ENCODE measurements at places on chromosomes 1 and 21.

GRCh38 chr1:246583448-246584185 lies 17.4 kb downstream of the CNST start:
- no peak for DNase-seq

- DNase-seq: no peak
These were observed 5.0 kb upstream of the ADGRB2 start for GRCh38 chr1:31768939-31769704.

GRCh38 chr1:97094247-97094972 lies 372.8 kb downstream of the PTBP2 start:
- DNase-seq: no peak

DNA sequence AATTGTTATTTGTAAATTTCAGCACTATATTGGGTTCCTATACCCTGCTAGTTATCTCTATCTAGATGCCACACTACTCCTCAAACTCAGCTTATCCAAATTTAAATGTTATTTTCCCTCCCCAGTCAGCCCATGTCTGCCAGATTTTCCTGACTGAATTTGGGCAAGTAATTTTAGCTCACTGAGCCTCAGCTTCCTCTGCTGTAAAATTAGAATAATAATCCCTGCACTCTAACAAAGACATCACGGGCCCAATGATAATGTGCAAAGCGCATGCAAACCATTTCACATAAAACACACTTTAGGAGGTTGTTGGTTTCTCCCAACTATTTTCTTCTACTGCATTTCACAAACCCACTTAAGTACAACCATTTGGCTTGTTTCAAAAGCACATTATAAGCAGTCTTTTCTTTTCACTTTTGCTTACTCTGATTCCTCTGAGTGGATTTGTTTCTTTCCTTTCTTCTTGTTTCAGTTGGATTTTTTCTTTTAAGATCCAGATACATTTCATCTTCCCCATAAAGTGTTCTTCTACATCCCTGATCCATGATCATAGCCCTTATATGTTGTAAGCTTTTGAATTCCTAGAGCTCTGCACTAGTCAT lies 152.8 kb upstream of the DPT start:
- no peak for DNase-seq

GRCh38 chr1:184889902-184890301 lies 84.4 kb downstream of the NIBAN1 start:
- DNase-seq: no peak

- no peak for DNase-seq
These were observed 2.2 kb upstream of the RHEX start for GRCh38 chr1:206050655-206051235.

GRCh38 chr21:19731251-19731650 lies 1267.0 kb upstream of the NCAM2 start:
- DNase-seq: no peak

DNA sequence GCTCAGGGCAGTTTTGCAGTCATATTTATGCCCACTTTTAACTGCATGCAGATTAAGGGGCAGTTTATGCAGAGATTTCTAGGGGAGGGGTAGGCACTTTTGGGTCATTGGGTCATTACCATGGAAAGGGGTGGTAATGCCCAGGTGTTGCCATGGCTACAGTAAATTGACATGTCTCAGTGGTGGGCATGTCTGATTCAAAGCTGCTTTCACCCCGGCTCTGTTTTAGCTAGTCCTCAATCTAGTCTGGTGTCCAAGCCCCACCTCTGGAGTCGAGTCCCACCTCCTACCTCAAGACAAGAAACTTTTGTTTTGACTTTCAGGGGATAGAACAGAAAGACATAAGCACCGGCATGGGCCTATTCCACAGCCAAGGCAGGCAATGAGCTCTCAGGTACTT lies 8.9 kb upstream of the NEK2 start:
- DNase-seq: no peak

DNA sequence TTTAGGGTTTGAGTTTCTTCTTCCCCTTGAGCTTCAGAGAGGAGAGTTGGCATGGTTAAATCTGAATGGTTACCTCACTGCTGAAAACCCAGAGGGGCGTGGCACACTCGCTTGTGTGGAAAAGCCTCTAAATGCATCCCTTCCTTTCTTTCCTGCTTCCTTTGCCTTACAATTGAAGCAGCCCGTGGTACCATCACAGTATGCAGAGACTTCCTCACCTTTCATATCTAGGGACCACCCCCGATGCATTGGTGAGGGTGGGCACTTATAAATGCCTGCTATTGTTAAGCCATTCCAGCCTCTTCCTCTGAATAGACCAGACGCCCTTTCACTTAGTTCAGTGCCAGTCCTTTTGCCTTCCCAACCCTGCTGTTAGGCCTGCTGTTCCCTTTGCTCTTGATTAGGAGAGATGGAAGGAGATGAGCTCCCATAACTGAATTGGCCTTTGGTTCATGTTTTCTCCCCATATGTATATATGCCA lies 21.9 kb upstream of the LAX1 start:
- no peak for DNase-seq

GRCh38 chr1:29312469-29313461 lies 76.4 kb downstream of the PTPRU start:
- DNase-seq: no peak

- DNase-seq: no peak
These were observed 34.6 kb upstream of the WNT4 start for GRCh38 chr1:22177354-22178003.

GRCh38 chr1:32411261-32411660 lies 17.0 kb upstream of the BSDC1 start:
- no peak for DNase-seq

DNA sequence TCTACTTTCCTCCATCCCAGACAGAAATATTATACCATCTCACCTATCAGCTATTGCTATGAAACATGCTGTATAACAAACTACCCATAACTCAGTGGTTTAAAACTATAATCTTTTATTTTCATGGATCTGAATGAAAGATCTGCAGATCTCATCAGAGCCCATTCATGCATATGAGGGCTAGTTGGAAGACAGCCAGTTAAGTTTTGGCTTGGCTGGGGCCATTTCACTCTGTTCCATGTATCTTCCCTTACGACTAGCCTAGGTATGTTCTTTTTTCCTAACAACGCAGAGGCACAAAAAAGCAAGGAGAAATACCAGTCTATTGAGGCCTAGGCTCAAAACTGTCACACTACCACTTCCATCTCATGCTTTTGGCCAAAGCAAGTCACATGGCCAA lies 28.1 kb upstream of the RGS1 start:
- no peak for DNase-seq

DNA sequence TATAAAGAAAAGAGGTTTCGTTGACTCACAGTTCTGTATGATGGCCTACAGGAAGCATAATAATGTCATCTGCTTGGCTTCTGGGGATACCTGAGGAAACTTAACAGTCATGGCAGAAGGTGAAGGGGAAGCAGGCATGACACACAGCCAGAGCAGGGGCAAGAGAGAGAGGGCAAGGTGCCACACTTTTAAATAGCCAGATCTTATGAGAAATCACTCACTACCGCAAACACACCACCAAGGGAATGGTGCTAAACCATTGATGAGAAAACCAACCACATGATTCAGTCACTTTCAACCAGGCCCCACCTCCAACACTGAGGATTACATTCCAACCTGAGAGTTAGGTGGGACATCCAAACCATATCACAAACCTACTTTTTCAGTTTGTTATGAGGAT lies 245.9 kb upstream of the SGIP1 start:
- no peak for DNase-seq

GRCh38 chr1:232310541-232310940 lies 319.4 kb downstream of the SIPA1L2 start:
- no peak for DNase-seq

DNA sequence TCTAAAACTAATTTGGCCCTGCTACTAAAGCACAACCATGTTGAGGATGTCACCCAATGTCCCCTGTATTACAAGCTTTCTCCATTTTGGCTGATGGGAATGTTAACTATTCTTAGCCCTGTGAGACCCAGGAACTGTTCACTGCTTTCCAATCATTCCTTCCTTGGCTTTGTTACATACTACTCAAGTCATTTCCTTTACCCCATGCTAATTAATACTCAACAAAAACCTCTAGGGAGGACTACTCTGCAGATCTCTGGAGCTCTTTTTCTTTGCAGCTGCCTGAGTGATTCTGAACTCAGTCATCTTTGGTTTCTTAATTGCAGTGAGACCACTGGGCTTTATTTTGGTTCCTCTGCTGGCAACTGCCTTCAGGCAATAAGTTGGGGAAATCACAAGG lies 23.3 kb upstream of the RPE65 start:
- no peak for DNase-seq

DNA sequence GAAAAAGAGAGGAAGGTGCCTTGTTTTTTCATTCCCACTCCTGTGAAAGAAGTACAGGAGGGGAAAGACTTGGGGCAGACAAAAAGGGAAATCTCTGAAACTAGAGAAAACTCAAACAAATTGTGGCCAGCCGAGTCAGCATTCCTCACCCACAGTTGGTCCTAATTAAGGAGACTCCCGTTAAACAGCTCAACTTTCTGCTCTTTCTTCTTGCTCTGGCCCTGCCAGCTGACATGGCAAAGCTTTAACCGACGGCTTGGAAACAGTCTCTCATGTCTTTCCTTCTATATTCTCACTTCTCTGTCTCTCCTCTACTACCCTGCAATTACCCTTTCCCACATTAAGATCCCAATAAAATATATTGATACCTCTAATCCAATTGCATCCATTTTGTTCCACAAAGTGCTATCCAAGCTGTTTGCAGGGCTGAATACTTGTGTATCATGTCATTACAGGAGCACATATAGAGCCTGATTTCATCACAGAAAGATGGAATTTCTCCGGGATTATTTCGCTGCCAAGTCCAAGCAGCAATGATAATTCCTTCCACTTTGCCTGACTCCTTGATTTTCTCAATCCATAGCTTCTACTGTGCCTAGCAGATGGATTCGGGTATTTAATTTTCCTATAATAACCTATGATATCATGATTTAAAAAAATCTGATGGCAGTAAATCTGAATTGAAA lies 65.4 kb upstream of the IPO9 start:
- DNase-seq: no peak

DNA sequence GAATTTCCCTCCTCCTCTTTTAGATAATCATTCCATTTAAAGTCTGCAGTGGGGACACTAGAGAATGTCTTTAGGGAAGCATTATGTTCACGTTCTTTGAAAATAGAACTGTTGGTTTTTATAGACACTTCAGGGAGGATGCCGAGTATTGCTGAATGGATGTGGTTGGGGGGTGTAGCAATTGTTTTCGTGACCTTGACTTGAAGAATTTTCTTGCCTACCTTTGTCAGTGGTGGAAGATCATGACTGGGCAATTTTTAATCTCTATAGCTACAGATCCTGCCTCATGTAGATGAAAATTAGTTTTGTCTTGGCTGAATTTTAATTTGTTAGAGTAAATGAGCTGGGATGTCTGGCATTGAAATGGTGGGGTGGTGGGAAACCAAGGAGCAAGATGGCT lies 3.8 kb downstream of the SMG7 start:
- DNase-seq: no peak

- DNase-seq: no peak
These were observed 63.1 kb downstream of the ZNF281 start for GRCh38 chr1:200346700-200347099.

All from right forelimb (tissue), 1 donor.